ENCODE measurements at places on chromosomes 7 and 10. TPM values are rescaled to one million over a fixed set of nuclear protein-coding genes. Genes with fewer than 3 reads are reported as not detected.

GRB10 gene
- total RNA-seq: 54.0 TPM

VPS50 gene
- total RNA-seq: 21.0 TPM

- ATAC-seq: no peak
Observed at GRCh38 chr10:84770824-84771223, 442.4 kb downstream of the CCSER2 start.

DNA sequence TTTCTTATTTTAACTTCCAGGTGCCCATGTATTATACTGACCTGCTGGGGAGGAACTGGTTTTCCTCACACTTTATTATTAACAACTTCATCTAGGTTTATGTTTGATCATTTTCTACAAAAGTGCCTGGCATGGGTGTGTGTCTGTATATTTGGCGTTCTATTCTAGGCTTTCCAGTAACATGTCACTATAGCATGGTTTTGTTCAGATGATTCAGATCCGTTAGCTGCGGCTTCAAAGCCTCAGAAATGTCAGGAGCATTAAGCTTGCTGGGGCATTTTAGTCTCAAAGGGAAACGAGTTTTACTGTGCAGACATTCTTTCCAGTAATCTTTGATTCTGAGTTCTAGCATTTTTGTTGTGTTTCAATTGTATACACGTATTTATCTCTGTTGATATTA lies 2.3 kb downstream of the INPP5A start:
- no peak for ATAC-seq

ZNF853 gene
- 19.7 TPM for total RNA-seq
